Right ventricle myocardium superior (tissue), 1 donor: ENCODE measurements at places on chromosomes 12 and 14.

DNA sequence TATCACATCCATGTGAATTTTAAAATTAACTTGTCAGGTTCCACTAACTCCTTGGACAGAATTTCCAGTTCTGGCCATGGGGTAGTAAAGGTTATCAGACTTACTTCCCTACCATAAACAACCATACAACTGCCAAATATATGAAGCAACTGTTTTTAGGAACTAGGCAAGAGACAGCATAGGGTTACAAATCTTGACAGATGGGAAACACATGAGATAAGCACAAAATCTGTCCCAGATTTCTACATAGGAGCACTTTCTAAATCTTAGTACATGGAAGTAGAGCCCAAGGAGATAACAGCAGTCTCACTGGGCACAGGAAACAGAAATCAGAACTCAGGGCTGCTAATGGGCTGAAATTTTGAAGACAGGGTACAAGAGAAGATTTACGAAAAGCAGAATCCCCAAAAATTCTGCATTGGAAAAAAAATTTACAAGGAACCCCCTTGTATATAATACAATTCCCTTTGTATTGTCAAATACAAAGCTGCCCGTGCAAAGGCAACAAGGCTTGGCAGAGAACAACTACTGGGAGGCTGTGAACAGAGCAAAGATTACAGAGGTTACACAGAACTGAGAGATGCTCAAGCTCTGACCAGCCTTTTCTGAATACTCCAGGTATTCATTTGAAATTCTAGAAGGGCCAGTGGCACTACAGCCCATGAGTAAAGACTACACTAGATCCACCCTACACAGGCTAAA lies 43.2 kb downstream of the GALNT4 start:
- no peak for DNase-seq

DNA sequence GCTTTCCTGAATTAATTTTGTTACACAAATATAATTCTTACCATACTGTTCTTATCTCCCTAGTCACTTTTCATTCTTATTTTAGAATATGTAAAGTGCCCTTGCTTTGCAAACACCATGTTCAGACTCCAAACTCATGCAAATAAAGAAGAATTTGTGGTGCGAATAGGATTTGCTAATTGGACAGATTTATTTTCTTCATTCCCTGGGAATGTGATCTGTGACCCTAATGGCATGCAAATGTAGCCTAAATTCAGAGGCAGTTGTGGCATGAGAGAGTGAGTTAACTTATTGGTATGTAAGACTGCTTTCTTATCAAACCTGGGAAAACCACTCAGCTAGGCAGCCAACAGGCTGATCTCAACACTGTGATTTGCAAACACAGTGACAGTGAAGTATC lies 10.0 kb downstream of the CAPZA3 start:
- no peak for DNase-seq

- DNase-seq = no peak
These were observed 142.1 kb downstream of the AKAP6 start for GRCh38 chr14:32471181-32471580.

- no peak for DNase-seq
These were observed 856 bp downstream of the ZBTB42 start for GRCh38 chr14:104801520-104802393.

DNA sequence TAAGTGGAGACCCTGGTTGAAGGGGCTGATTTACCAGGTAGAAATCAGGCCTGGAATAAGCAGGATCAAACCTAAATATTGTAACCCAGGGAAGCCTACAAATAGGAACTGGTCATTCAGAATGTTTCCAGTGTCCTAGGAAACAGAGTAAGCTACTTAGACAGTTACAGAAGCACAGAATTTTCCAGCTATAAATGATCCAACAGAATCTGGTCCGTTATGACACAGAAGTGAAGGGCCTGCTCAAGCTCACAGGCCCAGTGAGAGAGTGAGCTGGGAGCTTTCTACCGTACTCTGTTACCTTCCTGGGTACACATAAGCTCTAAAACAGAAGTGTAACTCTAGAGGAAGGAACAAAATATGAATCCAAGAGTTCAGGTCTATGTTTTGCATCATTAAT lies 119.1 kb downstream of the TTC7B start:
- DNase-seq = no peak

- DNase-seq = no peak
These were observed 9.1 kb downstream of the LTA4H start for GRCh38 chr12:96026331-96026730.

GRCh38 chr12:41223600-41223999 lies 35.5 kb downstream of the PDZRN4 start:
- DNase-seq = no peak

- DNase-seq = peak; percentile 80
These were observed 51.4 kb downstream of the A2M start for GRCh38 chr12:9064201-9064814.

GRCh38 chr12:25639406-25639805 lies 86.3 kb upstream of the LMNTD1 start:
- no peak for DNase-seq

DNA sequence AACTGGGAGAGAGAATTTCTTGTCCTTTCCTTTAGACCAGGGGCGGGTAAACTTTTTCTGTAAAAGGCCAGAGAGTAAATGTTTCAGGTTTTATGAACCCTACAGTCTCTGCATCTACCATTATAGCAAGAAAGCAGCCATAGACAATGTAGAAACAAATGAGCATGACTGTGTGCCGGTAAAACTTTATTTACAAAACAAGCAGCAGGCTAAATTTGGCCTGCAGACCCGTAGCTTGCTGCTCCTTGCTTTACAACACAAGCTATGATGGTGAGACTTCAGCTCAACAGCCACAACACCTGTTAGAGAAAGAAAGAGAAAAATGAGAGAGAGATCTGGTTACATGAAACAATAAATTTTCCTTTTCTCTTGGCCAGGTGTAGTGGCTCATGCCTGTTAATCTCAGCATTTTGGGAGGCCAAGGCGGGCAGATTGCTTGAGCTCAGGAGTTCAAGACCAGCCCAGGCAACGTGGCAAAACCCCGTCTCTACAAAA lies 4.2 kb upstream of the CDC42BPB start:
- DNase-seq = no peak

DNA sequence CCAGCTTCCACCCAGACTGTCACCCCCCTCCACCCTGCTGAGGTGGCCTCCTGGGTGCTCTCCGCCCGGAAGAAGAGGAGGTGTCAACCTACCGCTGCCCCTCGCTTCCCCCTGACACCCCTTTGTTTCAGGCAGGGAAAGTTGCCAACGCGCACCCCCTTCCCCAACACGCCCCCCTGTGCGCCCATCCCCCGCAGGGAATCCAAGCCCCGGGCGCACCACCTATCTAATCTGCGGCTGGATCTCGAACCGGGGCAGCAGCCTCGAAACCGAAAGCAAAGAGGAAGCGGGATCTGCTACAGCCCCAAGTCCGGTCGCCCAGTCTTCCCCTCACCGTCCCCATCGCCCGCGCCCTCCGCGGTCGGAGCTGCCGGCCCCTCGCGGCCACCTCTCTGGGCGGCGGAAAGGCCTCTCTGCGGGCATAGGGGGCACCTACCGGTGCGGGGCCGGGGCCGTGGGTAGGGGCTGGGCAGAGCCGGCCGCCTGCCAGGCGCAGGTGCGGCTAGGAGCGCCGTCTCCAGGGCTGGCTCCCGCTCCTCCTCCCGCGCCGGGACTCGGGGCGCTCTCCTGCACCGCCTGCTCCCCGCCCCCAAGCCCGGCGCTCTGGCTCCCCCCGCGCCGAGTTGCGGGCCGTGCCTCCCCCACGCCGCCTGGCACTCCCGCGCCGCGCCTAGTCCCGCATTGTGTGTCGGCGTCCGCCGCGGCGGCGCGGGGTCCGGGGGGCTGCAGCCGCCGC lies 18.3 kb upstream of the PLEKHH1 start:
- peak; percentile 52 for DNase-seq

DNA sequence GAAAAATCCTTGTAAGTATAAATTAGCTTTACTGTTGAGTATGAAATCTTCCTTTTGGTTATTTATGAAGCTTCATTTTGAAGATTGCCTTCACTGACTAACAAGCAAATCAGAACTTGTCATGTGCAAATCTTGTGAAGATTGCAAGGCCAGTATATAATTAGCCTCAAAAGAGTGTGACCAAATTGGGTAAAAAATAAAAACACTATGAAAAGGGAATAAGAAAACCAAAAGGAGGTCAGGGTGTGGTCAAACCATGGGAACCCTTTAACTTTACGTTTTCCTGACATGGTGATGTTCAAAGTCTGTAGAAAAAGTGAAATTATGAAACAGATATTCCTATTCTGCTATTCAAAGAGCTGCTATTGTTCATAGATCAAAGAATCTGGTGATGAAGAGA lies 230.3 kb downstream of the BCAT1 start:
- DNase-seq = no peak

GRCh38 chr12:93390031-93390430 lies 12.3 kb downstream of the NUDT4 start:
- no peak for DNase-seq

DNA sequence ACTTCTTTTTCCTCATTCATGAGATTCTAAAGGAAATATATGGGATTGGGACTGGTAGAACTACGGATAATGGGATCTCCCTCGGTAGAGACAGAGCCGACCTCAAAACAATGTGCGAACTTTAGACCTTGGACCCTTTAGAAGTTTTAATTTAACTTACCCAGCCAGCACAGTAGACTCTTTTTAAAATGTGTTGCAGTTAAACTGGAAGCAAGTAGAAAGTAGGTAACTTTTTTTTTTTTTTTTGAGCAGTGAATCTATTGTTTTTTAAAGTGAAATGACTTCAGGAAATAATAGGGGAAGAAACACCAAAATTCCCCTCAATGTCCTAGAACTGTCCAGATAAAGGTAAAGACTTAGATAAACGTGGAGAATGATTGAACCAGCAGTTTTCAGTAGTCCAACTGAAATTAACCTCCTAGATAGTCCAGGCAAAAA lies 1.1 kb upstream of the ATXN2 start:
- no peak for DNase-seq

- DNase-seq = no peak
These were observed 7.5 kb upstream of the KLHL42 start for GRCh38 chr12:27772328-27773049.

DNA sequence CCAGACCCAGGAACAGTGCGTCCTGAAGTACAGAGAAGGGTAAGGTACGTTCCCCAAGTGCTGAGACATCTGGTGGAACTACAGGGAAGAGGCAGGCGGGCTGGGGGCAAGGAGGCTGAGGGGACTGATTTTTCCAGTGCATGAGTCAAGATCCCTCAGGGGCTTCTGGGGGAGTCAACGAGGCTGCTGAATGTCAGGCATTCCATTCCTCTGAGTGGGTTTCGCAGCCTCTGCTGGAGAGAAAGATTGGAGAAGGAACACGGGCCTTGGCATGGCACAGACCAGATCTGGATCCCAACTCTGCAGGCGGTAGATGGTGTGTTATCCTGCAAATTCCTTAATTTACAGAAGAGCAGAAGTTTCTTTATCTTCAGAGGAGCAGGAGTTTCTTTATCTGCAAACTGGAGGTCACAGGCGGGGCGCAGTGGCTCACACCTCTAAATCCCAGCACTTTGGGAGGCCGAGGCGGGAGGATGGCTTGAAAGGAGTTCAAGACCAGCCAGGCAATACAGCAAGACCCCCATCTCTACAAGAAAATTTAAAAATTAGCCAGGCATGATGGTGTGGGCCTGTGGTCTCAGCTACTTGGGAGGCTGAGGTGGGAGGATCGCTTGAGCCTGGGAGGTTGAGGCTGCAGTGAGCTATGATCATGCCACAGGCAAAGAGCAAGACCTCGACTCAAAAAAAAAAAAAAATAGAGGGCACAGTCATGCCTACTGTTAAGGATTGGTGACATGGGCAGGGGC lies 132.6 kb upstream of the MAP1LC3B2 start:
- DNase-seq = no peak

- peak; percentile 37 for DNase-seq
These were observed 1.3 kb downstream of the TNFAIP2 start for GRCh38 chr14:103124501-103125001.

DNA sequence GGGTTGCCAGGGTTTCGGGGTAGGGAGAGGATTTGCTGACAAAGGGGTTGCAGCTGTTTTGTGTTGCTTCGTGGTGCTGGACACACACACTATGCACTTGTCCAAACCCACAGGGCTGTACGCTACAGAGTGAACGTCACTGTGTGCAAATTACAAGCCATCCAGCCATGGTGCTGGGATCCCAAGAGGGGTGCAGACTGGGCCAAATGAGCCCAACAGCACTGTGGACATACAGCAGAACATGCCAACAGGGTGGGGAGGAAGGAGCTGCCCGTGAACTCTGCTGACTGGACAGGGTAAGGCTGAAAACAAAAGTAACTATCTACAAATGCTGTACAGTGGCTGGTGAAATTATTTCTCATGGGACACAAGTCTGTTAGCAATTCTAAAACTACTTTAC lies 25.2 kb downstream of the POLE start:
- no peak for DNase-seq

DNA sequence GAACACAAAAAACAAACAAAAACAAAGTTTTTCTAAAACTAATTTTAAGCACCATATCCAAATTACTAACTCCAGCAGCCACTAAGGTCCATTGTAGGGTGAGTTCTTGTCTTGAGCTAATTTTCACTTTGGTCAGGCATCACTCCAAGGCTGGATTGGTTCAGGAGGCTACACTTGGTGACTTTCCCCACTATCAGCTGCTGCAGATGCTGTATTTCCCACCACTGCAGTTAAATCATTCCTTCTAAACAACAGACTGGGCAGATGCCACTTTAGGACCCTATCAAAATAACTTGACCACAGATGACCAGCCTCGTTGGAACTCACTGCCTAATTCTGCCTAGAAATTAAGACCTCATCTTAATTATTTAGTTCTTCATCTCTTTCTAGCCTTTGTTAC lies 140.5 kb downstream of the SLC16A7 start:
- no peak for DNase-seq

DNA sequence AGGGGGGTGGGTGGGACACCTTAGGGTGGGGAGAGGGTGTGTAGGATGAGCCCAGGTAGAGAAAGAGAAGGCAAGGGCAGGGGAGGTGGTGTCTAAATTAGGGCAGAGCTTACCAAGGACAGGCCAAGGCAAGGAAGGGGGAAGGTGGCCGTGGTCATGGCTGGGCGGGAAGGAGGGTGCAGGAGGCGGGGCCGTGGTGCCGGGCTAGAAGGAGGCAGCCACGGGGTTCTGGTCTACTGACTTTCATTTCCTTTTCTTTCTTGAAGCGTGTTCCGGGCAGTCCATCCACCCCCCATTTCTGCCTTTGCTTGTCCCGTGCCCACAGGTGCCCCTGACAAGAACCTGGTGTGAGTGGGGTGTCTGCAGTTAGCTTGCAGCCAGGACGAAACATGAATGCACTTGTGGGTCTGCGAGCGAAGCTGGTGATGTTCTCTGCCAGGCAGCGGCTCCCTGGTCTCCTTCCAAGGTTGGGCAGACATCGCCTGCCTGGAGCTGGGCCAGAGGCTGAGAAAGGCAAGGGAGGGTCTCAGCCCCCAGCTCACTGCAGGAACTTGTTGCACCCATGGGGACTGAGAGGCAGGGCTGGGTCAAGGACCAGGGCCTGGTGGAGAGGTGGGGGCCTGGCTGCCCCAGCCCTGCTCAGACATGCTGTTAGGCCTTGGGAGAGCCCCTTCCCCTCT lies 58.2 kb downstream of the KIF26A start:
- DNase-seq = no peak

- no peak for DNase-seq
These were observed 388.7 kb downstream of the NUAK1 start for GRCh38 chr12:105750096-105750495.

GRCh38 chr12:120711411-120711810 lies 1.2 kb downstream of the UNC119B start:
- DNase-seq = no peak
